ENCODE measurements at places on chromosomes 12 and 14.

- peak; percentile 89 for ATAC-seq
These were observed 85.1 kb upstream of the ARHGAP5 start for GRCh38 chr14:31992011-31992447.

- ATAC-seq, result no peak
These were observed 86.5 kb downstream of the LRIG3 start for GRCh38 chr12:58833853-58834252.

DNA sequence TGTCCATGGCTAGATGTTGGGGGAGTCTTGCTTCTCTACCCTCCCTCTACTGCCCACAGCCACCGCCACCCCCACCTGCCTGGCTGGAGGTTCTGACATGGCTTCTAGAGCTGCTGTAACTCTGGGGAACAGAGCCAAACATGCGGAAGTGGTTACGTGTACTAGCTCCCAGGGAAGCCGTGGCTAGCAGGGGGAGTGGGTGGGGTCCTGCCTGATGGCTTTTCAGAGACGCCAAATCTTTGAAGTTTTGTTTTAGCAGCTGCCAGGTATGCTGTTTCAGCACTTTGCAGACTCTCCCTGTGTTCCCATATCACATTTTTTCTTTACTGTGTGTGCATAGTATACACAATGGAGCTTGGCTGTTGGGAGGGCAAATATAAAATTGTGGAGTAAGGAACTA, 150.3 kb downstream of the TGFB3 start:
- ATAC-seq, result peak; percentile 38

DNA sequence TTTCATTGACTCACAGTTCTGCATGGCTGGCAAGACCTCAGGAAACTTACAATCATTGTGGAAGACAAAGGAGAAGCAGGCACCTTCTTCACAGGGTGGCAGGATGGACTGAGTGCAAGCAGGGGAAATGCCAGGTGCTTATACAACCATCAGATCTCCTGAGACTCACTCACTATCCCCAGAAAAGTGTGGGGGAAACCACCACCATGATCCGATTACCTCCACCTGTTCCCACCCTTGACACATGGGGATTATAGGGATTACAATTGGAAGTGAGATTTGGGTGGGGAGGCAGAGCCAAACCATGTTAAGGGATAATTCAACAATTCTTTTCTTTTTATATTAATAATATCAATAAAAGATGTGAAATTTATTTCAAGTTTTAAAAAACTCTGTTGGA, 34.1 kb downstream of the CNTN1 start:
- ATAC-seq, result no peak

DNA sequence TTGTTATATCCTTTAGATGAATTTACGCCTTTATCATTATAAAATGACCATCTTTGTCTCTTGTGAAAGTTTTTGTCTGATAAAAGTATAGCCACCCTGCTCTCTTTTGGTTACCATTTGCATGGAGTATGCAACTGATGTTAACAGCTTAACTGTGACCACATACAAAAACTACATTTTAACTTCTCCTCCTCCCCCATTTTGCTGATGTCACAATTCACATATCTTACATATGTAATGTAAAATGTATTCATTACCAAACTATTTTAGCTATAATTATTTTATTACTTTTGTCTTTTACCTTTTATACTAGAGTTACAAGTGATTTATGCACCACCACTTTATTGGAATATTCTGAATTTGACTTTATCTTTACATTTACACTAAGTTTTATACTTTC, 184.5 kb upstream of the NPAS3 start:
- ATAC-seq, result no peak

DNA sequence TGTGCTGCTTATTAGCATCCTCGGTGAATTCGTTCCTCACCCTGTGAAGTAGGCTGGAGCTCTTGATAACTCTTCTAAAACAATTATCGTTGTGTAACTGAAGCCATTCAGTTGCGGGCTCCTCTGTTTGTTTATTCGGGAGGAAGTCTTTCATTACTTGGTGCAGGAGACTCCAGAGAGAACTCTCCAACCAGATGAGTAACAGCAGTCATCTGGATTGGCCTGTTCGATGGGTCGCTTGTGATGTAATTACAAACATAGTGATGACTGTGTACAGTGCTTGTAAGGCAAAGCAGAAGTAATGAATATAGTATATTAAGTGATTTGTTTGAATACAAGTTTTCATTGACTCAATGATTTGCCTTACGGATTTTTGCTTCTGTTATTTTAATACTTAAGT, 10.9 kb downstream of the ATP6V0A2 start:
- ATAC-seq, result no peak

DNA sequence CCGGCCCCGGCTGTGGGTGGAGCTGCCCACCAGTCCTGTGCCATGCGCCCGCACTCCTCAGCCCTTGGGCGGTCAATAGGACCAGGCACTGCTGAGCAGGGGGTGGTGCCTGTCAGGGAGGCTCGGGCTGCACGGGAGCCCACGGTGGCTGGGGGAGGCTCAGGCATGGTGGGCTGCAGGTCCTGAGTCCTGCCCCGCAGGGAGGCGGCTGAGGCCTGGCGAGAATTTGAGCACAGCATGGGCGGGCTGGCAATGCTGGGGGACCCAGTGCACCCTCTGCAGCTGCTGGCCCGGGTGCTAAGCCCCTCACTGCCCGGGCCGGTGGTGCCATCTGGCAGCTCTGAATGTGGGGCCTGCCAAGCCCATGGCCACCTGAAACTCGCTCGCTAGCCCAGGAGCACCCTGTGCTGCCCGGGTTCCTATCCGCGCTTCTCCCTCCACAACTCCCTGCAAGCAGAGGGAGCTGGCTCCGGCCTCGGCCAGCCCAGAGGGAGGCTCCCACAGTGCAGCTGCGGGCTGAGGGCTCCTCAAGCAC, 1371.1 kb downstream of the FSCB start:
- ATAC-seq, result no peak

Measured in SK-N-SH treated with all-trans-retinoic acid at 6 μM for 48 hours (cell line).